T-helper 2 cell (primary cell): ENCODE measurements at places on chromosomes 3 and 15.

- DNase-seq = no peak
Measured at GRCh38 chr3:151891721-151892120, 18.3 kb downstream of the SUCNR1 start.

DNA sequence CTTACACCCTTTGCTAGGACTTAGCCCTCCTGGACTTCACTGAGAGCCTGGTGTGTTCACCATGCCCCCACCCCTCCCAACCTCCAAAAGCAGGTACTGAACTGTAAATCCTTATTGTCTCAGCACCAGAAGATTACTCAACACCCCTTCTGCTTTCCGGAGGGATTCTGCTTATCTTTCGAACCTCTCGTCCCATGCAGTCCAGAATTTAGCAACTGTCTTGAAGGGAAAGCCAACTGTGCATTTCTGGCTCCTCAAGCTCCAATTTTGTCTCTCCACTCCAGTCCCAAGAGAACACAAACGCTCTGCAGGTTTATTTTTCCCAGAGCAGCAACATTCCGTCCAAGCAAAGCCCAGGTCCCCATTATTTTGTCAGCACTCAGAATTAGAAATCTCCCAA, 49.6 kb downstream of the RFTN1 start:
- no peak for DNase-seq

- peak; percentile 23 for DNase-seq
Measured at GRCh38 chr15:48175126-48175525, 3.0 kb downstream of the MYEF2 start.

GRCh38 chr3:78781351-78781750, 986.4 kb downstream of the ROBO1 start:
- no peak for DNase-seq

GRCh38 chr15:28962851-28963710, 77.3 kb downstream of the APBA2 start:
- no peak for DNase-seq

DNA sequence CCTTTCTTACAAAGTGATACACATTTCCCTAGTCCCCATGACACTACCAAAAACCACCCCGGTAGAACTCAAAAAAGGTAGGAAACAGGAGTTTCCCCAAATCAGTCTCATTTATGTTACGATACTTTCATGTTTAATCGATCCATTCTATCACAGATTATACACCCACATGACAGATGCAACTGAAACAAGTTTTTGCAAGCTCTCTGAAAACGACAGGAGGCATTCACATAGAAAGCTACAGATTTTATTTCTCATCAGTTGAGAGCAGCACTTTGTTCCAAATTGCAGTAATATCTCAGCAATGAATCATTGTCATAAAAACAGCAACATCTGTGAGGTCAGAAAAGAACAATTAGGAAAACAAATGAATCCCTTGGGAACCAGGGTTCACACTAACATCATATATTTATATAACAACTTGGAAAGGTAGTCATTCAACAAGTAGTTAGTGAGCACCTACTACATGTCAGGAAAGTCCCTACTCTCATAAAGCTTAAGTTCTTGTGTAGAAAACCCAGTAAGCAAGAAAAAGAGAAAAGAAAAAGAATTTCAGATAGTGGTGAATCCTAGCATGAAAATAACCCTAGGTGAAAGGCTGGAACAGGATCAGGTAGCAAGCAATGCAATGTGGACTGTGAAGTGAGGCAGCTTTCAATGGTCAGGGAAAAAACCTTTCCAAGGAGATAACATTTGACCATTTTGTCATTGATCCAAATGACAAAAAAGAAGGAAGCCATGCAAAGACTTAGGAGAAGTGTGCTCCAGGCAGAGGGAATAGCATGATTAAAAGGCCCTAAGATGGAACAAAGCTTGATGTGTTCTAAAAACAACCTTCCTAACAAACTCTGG, 8.3 kb downstream of the PLD1 start:
- DNase-seq = no peak

GRCh38 chr3:68121287-68121686, 466.9 kb upstream of the SUCLG2 start:
- DNase-seq = no peak
